ENCODE measurements at places on chromosomes 3 and 15. TPM values are rescaled to one million over a fixed set of nuclear protein-coding genes. Genes with fewer than 3 reads are reported as not detected.

NR2F2 gene
- 19.6 TPM for total RNA-seq

IQCF2 gene
- total RNA-seq = not detected

DNA sequence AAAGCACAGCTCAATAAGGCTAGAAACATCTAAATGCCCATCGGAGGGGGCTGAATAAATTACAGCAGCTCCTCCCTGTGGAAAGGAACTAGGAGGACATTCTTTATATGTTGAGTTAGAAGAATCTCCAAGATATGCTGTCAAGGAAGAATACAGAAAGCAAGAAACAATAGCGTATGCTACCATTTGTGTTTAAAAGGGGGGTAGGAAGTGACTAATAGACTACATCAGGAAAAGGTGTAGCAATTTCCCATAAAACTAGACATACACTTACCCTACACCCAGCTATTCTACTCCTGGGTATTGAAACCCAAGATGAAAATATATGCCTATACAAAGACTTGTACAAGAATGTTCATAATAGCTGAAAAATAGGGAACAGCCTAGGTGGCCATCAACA is 21.6 kb downstream of the SEC61A1 start:
- no peaks in the 10 kb centered on the region for H3K27me3 ChIP-seq
- peaks cover 14% of the 10 kb centered on the region for H3K4me1 ChIP-seq
- peak; percentile 55 for DNase-seq
- peak overlapping the region; percentile 45 for H3K27ac ChIP-seq
- H3K36me3 ChIP-seq = peaks cover 25% of the 10 kb centered on the region

- H3K4me1 ChIP-seq = peaks cover 34% of the 10 kb centered on the region
- no peak overlapping the region for H3K4me3 ChIP-seq
- H3K36me3 ChIP-seq = no peaks in the 10 kb centered on the region
- no peaks in the 10 kb centered on the region for H3K27me3 ChIP-seq
- peak overlapping the region; percentile 39 for H3K27ac ChIP-seq
These were observed 41.9 kb downstream of the MEIS2 start for GRCh38 chr15:37058316-37058985.

DNA sequence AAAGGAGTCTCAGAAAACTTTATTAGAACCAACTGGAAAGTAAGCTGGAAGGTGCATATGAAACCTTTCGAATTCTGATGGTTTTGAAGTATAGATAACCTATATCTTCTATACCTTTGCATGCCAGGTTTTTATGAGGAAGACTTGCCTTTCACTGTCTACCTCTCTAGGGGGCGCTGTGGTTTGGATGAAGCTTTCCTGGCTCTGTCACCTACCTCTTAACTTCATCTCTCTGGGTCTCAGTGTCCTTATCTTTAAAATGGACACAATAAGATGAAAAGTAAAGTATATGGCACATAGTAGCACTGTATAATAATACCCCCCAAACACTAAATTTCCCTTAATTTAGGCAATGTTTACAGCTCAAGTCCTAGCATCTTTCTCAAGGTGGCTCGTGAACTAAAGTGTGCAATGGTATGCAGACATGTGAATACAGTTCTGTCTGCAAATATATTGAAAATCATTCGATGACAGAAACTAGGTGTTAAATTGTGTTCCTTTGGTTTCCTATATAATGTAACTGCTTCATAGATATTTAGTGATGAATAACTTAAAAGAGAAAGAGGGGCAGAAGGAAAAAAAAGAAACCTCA is 314.3 kb downstream of the CHST2 start:
- no peak overlapping the region for H3K4me3 ChIP-seq
- DNase-seq = peak; percentile 26
- H3K36me3 ChIP-seq = no peaks in the 10 kb centered on the region
- H3K27me3 ChIP-seq = no peaks in the 10 kb centered on the region
- H3K4me1 ChIP-seq = no peaks in the 10 kb centered on the region
- no peak overlapping the region for H3K27ac ChIP-seq

GRCh38 chr15:79352206-79352605 is 41.3 kb downstream of the TMED3 start:
- no peaks in the 10 kb centered on the region for H3K4me1 ChIP-seq
- no peaks in the 10 kb centered on the region for H3K36me3 ChIP-seq
- H3K27ac ChIP-seq = no peak overlapping the region
- no peak overlapping the region for H3K4me3 ChIP-seq
